ENCODE measurements at places on chromosomes 13 and 19. TPM values are rescaled to one million over a fixed set of nuclear protein-coding genes. Genes with fewer than 3 reads are reported as not detected.

The POU4F1 gene
- 0.17 TPM for total RNA-seq

The COLGALT1 gene
- 61.3 TPM for total RNA-seq

The DOCK6 gene
- total RNA-seq: 12.6 TPM

The GPATCH1 gene
- 14.5 TPM for total RNA-seq

The BRCA2 gene
- total RNA-seq: 2.8 TPM
